Effector memory CD4-positive, alpha-beta T cell (primary cell): ENCODE measurements at places on chromosomes 7 and 10.

GRCh38 chr7:15015545-15016314 is 113.2 kb upstream of the DGKB start:
- no peaks in the 10 kb centered on the region for H3K27me3 ChIP-seq
- no peak overlapping the region for H3K4me3 ChIP-seq
- H3K4me1 ChIP-seq: no peaks in the 10 kb centered on the region
- no peak overlapping the region for H3K27ac ChIP-seq
- no peaks in the 10 kb centered on the region for H3K36me3 ChIP-seq

- H3K4me1 ChIP-seq: no peaks in the 10 kb centered on the region
- no peaks in the 10 kb centered on the region for H3K27me3 ChIP-seq
- no peaks in the 10 kb centered on the region for H3K36me3 ChIP-seq
- DNase-seq: no peak
- no peak overlapping the region for H3K27ac ChIP-seq
Measured at GRCh38 chr10:62788861-62789467, 15.6 kb upstream of the ADO start.

DNA sequence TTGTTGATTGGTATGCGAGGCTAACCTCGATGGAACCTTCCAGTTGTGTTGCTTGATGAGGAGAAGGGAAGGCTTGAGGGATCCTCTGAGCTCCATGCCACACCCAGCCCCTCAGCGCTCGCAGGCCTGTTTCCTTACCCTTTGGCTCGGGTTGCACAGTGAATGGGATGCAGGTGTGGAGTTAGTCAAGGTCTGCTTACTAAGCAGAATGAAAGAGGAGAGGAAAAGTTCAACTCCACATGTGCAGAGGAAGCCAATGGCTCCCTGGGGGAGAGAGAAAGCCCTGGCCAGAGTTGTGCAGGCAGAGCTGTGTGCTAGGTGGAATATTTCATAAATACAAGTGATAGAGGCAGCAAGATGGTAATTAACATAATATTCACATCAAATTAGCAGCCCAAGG is 85.5 kb downstream of the JCAD start:
- H3K4me1 ChIP-seq: no peaks in the 10 kb centered on the region
- no peaks in the 10 kb centered on the region for H3K36me3 ChIP-seq
- H3K27me3 ChIP-seq: no peaks in the 10 kb centered on the region
- no peak for DNase-seq

DNA sequence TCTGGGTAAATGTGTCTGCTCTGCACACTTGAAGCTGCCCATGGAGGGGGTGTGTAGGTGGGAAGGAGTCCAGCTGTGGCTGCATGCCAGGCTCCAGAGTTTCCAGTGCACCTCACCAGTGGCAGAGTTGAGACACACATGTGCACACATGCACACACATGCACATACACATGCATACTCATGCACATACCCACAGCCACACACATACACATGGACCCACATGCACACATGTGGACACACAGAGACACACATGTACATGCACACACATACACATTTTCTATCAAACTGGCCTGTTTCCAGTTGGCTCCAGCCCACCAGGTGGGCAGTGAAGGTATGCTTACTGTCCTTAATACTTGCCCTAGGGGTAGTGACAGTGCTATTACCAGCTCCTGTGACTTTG is 99.7 kb downstream of the RAMP3 start:
- H3K4me3 ChIP-seq: no peak overlapping the region
- H3K27me3 ChIP-seq: no peaks in the 10 kb centered on the region
- no peaks in the 10 kb centered on the region for H3K36me3 ChIP-seq

- H3K4me3 ChIP-seq: no peak overlapping the region
- H3K36me3 ChIP-seq: no peaks in the 10 kb centered on the region
- H3K4me1 ChIP-seq: no peaks in the 10 kb centered on the region
- no peak overlapping the region for H3K27ac ChIP-seq
- DNase-seq: no peak
Measured at GRCh38 chr7:101667920-101668319, 38.8 kb upstream of the MYL10 start.

DNA sequence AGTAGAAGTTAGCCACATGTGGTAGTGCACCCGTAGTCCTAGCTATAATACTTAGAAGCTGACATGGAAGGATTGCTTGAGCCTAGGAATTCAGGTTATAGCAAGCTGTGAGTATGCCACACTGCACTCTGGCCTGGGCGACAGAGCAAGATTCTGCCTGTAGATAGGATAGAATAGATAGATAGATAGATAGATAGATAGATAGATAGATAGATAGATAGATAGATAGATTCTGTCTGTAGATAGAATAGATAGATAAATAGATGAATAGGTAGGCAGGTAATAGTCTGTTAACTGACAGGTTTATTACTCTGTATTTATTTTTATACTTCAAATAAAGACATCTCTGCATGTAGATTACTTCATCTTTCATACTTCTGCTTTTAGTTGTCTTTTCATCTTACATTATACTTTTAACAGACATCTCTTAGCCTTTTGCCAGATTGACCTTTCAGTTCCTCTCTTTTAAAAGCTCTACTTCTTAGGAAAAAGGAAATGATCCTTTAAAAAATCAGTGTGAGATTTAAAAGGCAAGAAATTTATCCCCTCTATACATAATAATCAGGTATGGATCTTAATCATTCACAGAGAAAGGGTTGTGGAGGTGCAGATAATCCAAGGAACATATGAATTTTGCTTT is 31.8 kb downstream of the CCAR1 start:
- no peak overlapping the region for H3K27ac ChIP-seq
- H3K4me3 ChIP-seq: no peak overlapping the region
- no peaks in the 10 kb centered on the region for H3K4me1 ChIP-seq
- no peak for DNase-seq
- H3K36me3 ChIP-seq: peaks cover 86% of the 10 kb centered on the region

DNA sequence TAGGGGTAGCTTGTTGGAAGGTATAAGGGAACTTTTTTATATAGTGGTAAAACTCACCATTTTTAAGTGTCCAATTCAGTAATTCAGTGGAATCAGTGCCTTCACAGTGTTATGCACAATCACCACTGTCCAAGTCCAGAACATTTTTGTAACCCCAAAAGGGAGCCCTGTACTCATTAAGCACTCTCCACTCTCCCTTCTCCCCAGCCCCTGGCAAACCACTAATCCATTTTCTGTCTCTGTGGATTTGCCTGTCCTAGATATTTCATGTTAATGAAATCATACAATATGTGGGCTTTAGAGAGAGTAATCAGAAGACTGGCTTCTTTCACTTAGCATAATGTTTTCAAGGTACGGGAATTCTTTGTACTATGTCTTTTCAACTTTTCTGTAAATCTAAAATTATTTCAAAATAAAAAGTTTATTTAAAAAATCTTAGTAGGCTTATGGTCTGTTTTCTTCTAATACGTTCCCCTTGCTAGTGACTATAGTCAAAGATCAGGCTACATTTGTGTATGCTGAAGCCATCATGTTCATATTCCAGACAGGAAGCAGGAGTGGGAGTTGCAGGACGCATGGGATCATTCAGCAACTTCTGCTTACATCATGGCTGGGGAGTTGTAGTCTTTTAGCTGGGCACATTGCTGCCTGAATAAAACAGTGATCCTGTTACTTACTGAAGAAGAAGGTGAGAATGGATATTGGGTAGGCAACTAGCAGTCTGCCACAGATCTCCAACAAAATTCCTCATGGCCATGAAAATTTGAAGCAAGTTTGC is 35.4 kb upstream of the TAX1BP1 start:
- H3K4me1 ChIP-seq: no peaks in the 10 kb centered on the region
- H3K27ac ChIP-seq: no peak overlapping the region
- no peaks in the 10 kb centered on the region for H3K27me3 ChIP-seq
- no peaks in the 10 kb centered on the region for H3K36me3 ChIP-seq
- DNase-seq: no peak
- no peak overlapping the region for H3K4me3 ChIP-seq

DNA sequence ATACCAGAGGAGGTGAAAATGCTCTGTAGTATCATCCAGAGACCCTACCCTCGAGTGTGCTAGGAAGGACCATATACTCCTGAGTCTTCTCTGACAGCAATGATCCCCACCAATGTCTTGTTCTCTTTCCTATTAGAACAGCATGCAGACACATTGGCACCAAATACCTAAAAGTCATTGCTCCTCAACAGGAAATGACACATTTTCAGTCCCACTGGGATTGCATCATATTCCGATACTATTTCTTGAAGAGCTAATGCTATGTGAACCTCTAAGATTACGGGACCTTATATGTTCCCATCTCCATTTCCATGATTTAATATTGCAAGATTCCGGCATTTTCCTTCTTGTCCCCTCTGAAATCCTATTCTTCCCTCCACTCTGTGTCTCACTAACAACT is 177.4 kb downstream of the NRP1 start:
- DNase-seq: no peak
- H3K4me3 ChIP-seq: no peak overlapping the region
- no peak overlapping the region for H3K27ac ChIP-seq
- H3K27me3 ChIP-seq: no peaks in the 10 kb centered on the region
- no peaks in the 10 kb centered on the region for H3K36me3 ChIP-seq

DNA sequence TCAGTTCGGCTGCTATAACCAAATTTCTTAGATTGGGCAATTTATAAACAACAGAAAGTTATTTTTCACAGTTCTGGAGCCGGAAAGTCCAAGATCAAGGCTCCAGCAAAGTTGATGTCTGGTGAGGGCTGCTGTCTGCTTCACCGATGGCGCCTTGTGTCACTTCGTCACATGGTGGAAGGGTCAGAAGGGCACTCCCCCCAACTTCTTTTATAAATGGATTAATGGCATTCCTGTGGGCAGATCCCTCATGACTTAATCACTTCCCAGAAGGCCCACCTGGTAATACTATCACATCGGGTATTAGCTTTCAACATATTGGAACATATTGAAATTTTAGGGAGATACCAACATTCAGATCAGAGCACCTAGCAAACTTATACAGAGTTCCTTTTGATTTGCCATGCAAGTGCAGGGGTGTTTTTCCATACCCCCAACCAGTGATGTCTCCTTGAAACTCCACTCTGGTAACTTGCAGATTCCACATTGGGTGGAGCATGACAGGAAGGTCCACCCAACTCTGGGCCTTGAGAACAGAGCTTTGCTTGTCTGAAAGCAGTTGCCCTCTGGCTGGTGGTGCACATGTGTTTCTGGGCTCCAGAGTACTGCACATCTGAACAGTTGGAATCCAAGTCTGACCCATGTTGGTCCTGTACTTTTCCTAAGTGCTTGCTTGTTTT is 85.1 kb upstream of the KMT2E start:
- H3K4me3 ChIP-seq: no peak overlapping the region
- H3K27me3 ChIP-seq: no peaks in the 10 kb centered on the region
- H3K36me3 ChIP-seq: no peaks in the 10 kb centered on the region
- no peak for DNase-seq

DNA sequence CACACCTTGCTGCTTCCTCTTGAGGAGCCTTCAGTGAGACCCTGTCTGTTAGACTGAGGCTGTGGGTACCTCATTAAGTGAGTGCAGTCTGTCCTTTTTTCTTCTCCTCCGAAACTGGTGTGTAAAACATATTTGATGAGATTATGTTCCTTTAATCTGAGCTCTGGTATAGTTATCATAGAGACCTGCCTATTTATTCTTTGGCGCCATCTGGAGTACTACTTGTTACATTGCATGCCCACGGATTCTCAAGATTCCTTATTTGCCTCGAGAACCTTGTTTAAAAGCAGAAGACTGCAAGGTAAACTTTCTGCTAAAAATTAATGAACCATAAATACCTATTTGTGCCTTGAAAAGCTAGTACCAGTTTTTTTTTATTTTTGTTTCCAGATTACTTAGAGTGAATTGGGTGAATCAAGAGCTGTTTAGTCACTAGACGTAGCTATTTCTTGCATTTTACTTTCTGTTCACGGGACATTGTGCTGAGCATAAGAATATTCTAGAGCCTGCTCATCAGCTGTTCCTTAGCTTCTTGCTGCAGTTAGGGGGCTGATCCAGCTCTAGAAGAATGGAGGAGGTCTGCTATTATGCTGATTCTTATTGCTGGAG is 16.9 kb upstream of the STMP1 start:
- H3K36me3 ChIP-seq: peaks cover 45% of the 10 kb centered on the region
- H3K27ac ChIP-seq: no peak overlapping the region
- H3K27me3 ChIP-seq: no peaks in the 10 kb centered on the region
- no peak overlapping the region for H3K4me3 ChIP-seq
- DNase-seq: no peak

- no peak overlapping the region for H3K27ac ChIP-seq
- no peak for DNase-seq
- H3K4me1 ChIP-seq: no peaks in the 10 kb centered on the region
- H3K36me3 ChIP-seq: no peaks in the 10 kb centered on the region
Measured at GRCh38 chr10:35700487-35700882, 58.4 kb upstream of the FZD8 start.

DNA sequence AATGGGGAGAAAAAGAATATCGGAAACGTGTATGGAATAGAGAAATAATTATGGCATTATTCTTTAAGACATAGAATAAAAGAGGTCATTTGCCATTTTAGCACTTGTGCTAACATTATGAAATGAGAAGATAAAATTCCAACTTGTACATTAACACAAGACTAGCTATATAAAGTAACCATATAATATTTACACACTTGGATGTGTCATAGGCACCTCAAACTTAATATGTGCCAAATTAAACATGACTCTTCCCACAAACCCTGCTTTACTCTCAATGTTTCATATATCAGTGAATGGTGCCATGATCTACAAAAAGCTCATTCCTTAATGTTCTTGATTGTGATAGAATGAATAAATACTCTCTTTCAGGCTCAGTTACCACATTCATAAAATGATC is 4.1 kb upstream of the MINDY3 start:
- H3K27ac ChIP-seq: no peak overlapping the region
- peaks cover 3% of the 10 kb centered on the region for H3K36me3 ChIP-seq
- H3K4me1 ChIP-seq: peaks cover 5% of the 10 kb centered on the region
- no peak for DNase-seq
- no peak overlapping the region for H3K4me3 ChIP-seq

- H3K4me3 ChIP-seq: no peak overlapping the region
- H3K4me1 ChIP-seq: no peaks in the 10 kb centered on the region
- H3K27ac ChIP-seq: no peak overlapping the region
- no peaks in the 10 kb centered on the region for H3K36me3 ChIP-seq
- DNase-seq: no peak
- no peaks in the 10 kb centered on the region for H3K27me3 ChIP-seq
Measured at GRCh38 chr10:30115626-30115940, 56.2 kb upstream of the JCAD start.

GRCh38 chr7:146414373-146414772 is 297.8 kb downstream of the CNTNAP2 start:
- DNase-seq: no peak
- no peaks in the 10 kb centered on the region for H3K36me3 ChIP-seq
- no peaks in the 10 kb centered on the region for H3K27me3 ChIP-seq
- no peak overlapping the region for H3K4me3 ChIP-seq

GRCh38 chr7:131525820-131526219 is 30.6 kb downstream of the PODXL start:
- H3K4me1 ChIP-seq: no peaks in the 10 kb centered on the region
- H3K27me3 ChIP-seq: no peaks in the 10 kb centered on the region
- DNase-seq: no peak
- H3K36me3 ChIP-seq: no peaks in the 10 kb centered on the region
- H3K27ac ChIP-seq: no peak overlapping the region

DNA sequence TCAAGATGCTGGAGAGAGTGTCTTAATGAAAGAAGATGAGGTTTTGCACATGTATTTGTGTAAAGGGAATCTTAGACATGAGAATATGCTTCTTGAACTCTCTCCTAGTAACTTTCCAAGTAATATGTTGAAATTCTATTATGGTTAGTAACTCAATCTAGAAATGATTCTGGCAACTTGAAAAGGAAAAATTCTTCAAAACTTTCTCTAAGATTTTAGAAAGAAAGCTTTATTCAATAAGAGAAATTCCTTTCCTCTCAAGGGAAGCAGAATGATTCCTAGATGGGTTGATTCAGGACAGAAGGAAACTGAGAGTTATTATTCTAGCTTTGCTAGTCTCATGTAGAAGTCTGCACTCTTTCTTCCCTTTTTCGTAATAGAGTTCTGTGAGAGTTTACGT is 364.3 kb upstream of the PLXDC2 start:
- H3K4me3 ChIP-seq: no peak overlapping the region
- H3K27ac ChIP-seq: no peak overlapping the region
- H3K27me3 ChIP-seq: no peaks in the 10 kb centered on the region
- no peaks in the 10 kb centered on the region for H3K36me3 ChIP-seq
- H3K4me1 ChIP-seq: no peaks in the 10 kb centered on the region
